ENCODE measurements at places on chromosomes 3 and 15.

DNA sequence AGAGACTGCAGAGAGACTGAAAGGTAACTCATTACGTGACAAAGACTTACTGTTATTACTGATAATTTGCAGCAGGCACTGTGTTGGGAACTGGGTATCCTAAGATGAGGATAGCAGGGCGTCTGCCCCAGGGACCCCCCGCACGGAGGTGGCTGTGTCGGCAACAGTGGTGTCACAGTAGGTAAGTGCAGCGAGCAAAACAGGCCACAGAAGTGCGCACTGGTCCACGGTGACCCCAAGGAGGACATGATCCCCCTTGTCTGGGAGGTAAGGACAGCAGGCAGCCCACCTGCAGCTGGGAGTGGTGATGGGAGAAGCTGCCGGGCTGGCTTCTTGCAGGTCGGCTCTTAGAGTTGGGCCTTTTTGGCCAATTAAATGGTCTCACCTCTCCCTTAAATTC lies 82.9 kb downstream of the FAM43A start:
- no peak for DNase-seq

GRCh38 chr3:156206157-156206556 lies 85.8 kb downstream of the KCNAB1 start:
- no peak for DNase-seq

DNA sequence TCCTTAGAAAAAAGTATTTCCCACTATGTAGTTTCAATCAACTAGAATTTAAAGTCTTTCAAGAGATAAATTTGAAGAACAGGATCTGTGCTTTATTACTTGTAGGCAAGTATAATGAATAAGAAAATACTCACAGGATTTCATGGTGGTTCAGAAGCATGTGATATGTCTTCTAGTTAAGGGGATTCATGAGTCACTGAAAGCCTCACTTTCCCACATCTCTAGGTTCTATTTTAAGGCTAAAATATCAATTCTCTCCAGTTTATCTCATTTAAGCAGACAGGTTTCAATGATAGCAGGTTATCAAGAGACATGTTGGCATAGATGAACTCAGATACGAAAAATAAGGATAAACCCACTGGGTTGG lies 437.8 kb upstream of the BCHE start:
- DNase-seq: no peak

DNA sequence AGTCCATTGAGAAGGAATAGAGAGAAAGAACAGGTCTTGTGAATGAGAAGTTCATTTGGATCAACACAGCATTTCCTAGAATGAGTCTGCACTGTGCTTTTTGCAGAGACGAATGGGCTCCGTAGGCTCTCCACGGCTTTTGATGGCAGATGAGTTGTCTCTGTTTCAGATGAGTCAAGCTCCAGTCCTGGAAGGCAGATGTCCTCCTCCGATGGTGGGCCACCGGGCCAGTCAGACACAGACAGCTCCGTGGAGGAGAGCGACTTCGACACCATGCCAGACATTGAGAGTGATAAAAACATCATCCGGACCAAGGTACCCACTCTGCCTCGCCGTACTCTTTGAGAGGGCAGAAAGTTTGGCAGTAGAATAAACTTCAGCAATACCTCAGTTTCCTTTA lies 70.5 kb downstream of the SIDT1 start:
- DNase-seq: no peak

GRCh38 chr3:188700501-188700900 lies 471.3 kb upstream of the TPRG1 start:
- DNase-seq: no peak

DNA sequence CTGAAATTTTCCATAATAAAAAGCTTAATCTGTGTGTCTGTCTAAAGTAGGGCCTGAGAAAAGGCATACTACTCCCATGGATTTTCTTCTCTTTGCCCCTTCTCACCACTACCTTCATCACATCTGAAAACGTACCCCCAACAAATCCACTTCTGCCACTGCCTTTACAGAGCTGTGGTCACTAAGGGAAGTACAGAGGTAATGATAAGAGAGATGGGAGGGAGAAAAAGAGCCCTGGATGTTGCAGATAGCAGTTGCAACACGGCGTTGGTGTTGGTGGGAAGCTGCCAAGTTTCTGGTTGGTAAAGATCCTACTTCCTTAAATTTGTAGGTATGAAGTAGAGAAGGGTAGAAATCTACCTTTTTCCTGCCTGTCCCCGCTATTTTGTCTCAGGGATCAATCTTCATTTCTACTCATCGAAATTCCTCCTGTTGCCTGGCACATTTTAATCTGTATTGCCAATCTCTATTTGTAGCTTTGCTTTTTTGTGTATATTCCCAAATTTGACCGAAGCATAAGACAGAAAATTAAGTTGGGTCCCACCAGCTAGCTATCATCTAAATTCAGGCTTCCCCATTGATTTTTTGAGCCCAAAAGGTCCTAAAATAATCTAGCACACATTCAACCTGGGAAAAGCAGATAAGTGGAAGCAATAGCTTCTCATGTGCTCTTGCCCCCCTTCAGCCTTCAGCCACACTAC lies 102.9 kb downstream of the TFDP2 start:
- no peak for DNase-seq

GRCh38 chr15:57534281-57534680 lies 57.4 kb upstream of the MYZAP start:
- DNase-seq: no peak

DNA sequence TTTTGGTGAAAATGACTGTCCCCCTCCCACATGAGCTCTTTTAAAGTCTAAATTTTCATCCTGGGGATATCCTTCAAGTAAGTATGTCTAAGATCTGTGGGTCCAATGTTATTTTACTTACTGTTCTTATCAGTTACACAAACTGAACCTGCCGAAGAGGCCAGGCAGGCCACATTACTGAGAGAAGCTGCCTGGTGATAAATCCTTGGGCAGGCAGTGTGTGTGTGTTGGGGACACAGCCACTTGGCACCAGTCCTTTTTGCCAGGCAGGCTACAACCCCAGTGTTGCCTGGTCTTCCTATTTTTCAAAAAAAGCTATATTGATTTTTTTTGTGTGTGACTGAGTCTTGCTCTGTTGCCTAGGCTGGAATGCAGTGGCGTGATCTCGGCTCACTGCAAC lies 50.6 kb upstream of the RASA2 start:
- DNase-seq: no peak

DNA sequence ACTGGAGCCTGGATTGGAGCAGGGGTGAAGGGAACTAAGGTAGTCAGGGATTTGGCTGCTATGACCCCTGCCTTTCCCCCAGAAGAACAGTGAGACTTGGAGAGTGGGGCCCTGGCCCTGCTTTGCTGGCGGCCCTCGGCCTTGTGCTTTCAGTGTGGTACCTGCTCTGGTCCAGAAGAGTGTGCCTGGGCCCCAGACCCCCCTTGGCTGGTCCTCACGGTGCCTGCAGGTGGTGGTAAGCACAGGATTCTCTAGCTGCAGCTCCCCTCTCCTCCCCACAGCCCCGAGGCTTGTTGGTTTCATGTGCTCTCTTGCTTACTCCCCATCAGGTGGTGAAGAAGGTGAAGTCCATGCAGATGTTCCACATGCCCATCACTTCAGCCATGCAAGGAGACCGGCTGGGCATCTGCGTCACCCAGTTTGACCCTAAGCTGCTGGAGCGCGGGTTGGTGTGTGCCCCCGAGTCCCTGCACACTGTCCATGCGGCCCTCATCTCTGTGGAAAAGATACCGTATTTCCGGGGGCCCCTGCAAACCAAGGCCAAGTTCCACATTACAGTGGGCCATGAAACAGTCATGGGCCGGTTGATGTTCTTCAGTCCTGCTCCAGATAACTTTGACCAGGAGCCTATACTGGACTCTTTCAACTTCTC lies 125.7 kb downstream of the DNAJB8 start:
- no peak for DNase-seq

GRCh38 chr3:107897471-107898061 lies 193.3 kb downstream of the CD47 start:
- no peak for DNase-seq

DNA sequence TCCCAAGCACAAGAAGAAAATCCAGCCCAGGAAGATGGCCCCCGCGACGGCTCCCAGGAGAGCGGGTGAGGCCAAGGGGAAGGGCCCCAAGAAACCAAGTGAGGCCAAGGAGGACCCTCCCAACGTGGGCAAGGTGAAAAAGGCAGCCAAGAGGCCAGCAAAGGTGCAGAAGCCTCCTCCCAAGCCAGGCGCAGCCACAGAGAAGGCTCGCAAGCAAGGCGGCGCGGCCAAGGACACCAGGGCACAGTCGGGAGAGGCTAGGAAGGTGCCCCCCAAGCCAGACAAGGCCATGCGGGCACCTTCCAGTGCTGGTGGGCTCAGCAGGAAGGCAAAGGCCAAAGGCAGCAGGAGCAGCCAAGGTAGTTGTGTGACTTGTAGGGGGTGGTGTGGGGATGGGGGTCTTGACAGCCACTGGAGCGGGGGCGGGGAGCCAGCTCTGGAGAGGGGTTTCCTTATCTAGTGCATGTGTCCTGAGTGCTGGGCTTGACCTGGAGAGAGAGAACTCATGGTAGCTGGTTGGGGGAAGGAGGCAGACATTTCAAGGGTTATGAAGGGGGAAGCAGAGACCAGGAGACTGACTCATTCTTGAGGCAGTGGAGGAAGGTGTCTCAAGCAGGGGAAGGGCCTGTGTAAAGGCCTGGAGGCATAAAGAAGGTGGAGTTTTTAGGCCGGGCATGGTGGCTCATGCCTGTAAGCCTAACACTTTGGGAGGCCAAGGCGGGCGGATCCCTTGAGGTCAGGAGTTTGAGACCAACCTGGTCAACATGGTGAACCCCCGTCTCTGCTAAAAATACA lies 6.2 kb downstream of the H1-8 start:
- no peak for DNase-seq

DNA sequence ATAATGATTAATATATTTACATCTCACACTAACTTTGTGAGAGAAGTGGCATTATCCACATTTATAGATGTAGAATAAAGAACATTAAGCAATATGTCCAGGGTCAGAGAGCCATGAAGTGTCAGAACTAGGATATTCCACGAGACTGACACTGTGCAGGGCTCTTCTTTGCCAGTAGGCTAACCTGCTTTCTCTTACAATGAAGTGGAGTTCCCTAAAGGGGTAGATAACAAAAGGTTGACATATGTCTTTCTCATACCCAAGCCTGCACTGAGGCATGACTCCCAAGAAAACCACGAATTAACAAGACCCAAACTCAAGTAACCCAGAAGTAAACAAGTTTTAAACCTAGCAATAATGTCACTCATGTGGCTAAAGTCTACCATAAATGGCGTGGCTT lies 191.5 kb upstream of the SLC2A2 start:
- no peak for DNase-seq

DNA sequence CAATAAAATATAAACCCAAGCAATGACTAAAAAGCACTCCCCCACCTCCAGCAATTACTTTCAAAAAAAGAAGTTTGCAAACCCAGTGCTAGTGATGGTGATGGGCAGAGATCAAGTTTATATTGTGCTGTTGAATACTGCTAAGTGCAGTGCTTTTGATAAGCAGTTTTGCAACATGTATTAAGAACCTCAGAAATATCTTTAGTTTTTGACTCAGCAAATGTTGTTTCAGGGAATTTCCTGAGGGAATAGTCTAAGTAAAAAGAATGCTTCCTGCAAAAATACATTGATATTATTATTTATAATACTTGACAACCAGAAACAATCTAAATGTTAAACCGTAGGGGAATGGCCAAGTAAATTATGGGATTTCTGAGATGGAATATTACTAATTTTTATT lies 69.3 kb downstream of the ADAMTSL3 start:
- no peak for DNase-seq

- no peak for DNase-seq
These were observed 286.4 kb downstream of the UBE2E2 start for GRCh38 chr3:23489300-23490158.

DNA sequence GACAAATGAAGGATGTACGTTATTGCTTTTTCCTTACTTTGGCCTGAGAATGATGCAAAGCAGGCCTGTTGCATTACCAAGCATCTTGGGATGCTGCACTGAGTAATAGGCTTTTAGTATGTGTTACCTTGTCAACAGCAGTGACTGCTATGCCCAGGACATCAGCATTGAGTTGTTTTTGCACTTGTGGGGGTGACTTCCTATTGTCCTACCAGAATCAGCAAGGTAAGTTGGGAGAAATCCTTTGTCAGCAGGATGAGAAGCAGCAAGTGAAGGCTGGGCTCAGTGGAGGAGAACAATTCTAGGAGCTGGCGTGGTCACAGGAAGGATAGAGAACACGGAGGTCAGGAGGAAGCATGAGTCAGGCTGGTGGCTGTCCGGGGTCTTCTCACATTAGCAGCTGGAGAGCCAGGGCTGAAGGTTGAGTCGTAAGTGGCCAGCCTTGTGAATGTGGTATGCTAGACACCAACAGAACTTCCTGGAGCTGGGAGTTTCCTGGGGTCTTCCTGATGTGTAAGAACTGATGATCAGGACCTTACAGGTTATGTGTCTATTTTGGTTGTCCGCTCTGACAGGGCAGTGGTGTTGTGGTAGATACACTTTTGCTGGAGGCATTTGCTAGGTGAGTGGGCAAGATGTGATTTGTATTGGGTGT lies 142.7 kb downstream of the FNDC3B start:
- DNase-seq: no peak

GRCh38 chr3:128585974-128586373 lies 64.6 kb downstream of the RPN1 start:
- DNase-seq: no peak

DNA sequence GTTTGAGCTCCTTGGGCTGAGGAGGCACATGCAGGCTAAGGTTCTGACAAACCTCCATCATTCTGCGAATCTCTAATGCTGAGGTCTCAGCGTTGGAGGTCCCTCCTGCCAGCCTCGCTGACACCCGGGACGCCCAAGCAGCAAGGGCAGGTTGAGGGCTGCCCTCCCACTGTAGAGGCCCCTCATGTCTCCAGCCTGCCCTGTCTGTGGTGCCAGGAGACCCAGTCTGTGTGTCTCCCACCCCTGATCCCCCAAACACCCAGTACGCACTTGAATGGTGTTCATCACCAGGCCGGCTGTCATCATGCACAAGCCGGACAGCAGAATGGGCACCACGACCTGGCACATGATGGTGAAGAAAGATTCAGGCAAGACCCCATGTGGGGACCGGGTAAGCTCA lies 27.8 kb downstream of the SLC41A3 start:
- DNase-seq: no peak

DNA sequence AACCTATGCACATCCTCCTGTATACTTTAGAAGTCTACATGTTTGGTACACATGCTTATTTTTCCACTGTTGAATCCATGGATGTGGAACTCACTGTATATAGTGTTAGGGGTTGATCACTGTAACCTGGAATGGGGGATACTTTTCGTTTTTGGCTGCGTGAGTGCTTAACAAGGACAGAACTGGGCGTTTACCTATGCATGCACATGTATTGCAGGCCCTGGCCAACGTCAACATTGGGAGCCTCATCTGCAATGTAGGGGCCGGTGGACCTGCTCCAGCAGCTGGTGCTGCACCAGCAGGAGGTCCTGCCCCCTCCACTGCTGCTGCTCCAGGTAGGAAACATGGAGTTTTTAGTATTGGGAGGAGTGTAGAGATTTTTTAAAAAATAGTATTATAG lies 2.3 kb downstream of the RPLP1 start:
- DNase-seq: no peak

DNA sequence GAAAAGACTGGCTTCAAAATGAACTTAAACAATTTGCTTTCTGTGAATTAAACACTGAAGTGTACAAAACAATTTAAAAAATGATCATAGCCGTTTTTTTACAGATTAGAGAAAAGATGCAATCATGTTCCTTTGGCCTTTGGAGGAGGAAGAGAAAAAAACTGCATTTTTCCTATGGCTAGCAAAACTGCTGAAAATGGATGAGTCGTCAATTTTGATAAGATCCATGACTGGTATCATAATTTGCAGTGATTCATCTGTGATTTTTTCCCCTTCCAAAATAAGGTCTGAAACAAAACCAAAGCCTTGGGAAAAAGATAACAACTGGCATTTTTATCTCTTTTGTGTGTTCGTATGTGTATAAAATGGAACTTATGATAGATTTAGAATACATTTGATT lies 255.6 kb upstream of the SATB1 start:
- no peak for DNase-seq

- no peak for DNase-seq
These were observed 6.1 kb upstream of the CHST14 start for GRCh38 chr15:40464595-40465185.

All from NCI-H2107 (cell line).